Pulmonary artery endothelial cell (primary cell): ENCODE measurements at places on chromosomes 16 and 17. TPM values are rescaled to one million over a fixed set of nuclear protein-coding genes. Genes with fewer than 3 reads are reported as not detected.

The GCGR gene
- total RNA-seq: not detected in 2 replicates

The CES3 gene
- total RNA-seq: not detected in 2 replicates

The CMTM1 gene
- 2.9 and 4.8 TPM in 2 replicates for total RNA-seq

The CTF1 gene
- total RNA-seq: 0.20 and 0.21 TPM in 2 replicates

The C16orf89 gene
- total RNA-seq: not detected in 2 replicates

DNA sequence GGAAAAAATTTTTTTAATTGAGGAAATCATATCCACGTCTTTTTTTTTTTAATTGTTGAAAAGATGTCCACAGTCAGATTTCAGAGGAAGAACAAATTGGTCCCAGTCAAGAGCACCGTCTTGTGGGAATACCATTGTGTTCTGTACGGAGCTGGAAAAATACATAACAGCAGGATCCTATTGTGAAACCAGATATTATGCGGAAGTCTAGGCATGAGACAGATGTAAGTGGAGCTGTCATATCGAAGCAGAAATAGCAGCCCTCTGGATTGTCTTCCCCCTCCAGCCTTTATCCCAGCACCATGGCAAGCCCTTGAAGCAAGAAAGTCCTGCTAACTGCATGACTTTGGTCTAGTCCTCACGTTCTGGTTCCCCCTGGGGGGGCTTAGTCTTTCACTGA, 391.6 kb upstream of the ASIC2 start:
- no peak for DNase-seq

DNA sequence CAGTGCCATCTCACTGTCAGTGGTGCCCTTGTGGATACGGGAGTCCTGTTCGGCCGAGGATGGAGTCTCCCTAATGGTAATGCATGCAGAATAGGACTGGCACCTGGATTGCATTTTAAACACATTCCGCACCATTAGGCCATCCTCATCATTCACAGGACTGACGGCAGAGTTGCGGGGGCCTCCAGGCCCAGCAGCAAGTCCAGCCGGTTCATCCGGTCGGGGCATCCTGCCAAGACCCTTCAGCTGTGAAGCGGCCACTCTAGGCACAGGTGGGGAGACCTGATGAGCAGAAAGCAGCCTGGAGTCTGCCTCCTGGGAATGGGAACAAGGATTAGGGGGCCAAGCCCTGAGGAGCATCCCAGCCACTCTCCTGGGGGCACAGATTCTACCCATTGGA, 90.3 kb upstream of the XYLT1 start:
- DNase-seq: no peak

GRCh38 chr17:81008140-81008539, 16.5 kb downstream of the CHMP6 start:
- DNase-seq: no peak

DNA sequence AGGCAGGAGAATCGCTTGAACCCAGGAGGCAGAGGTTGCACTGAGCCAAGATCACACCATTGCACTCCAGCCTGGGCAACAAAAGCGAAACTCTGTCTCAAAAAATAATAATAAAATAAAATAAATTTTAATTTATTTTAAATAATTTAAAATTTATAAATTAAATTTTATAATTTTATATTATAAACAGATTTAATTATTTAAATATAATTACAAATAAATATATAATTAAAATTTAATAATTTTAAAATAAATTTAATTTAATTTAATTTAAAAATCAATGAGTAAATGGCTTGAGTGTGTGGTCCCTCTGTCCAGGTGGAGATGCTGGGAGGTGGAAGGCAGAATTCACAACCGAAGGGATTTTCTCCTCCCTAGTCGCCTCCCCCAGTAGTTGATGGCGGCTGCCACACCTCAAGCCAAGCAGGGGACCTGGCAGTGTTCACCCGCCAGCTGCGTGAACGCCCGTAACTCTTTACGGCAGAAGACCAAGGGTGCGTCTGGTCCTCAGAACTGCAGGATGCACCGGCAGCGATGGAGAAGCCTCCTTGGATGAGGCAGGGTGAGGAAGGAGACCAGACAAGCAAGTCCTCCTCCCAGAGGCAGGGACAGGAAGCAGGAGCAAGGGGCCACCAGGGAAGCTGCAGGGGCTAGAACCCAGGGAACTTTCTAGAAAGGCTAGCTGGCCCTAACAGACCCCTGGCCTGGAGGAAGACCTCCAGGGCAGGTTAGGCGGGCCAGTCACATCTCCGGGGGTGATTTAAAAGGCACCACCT, 22.9 kb upstream of the KRT17 start:
- no peak for DNase-seq

- no peak for DNase-seq
These were observed 200.5 kb upstream of the NLRP1 start for GRCh38 chr17:5784791-5785190.

DNA sequence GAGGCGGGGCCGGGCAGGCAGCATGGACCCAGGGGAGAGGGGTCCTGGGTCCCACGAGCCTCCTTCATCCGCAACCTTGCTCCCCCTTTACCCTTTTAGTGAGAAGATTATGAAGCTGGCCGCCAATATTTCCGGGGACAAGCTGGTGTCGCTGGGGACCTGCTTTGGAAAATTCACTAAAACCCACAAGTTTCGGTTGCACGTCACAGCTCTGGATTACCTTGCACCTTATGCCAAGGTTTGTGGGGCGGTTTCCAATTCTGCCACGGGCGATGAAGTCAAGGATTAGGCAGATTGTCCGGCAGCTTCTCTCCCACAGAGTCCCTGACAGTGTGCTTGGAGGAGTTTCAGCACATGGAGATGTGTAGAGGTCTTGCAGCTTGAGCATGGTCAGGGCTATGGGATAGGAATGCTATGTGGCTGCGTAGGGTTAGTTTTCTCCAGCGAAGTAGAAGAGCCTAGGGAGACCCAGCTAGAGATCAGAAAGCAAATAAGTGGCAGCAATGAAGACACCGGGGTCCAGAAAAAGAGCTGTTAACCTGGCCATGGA, 598 bp downstream of the NIP7 start:
- no peak for DNase-seq

- no peak for DNase-seq
These were observed 6.1 kb upstream of the SERPINF2 start for GRCh38 chr17:1736348-1737281.

DNA sequence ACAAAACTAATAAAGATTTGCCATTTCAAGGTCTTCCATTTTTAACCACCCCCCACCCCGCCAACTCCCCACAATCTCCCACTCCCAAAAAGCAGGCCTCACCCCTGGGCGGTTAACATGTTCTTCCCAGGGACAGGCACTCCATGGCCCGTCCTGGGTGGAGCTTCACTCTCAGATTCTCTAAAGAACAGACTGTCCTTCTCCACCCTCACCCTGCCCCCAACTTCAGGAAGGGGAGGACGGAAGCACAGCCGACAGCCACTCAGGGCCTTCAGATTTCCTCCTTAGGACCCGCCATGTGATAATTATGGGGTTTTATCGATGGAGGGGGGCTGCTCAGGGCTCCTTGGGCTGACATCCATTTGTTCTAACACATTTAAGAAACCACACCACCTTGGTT, 61.9 kb downstream of the ZFHX3 start:
- DNase-seq: no peak
